Stimulated activated CD4-positive, alpha-beta T cell treated with anti-CD3 and anti-CD28 coated beads, Interleukin-1b, Interleukin-23, amount 100 ng/mL, for 4 hours (primary cell): ENCODE measurements at places on chromosomes 5 and 9.

GRCh38 chr5:165630261-165630778, 2124.9 kb downstream of the MAT2B start:
- DNase-seq: no peak

DNA sequence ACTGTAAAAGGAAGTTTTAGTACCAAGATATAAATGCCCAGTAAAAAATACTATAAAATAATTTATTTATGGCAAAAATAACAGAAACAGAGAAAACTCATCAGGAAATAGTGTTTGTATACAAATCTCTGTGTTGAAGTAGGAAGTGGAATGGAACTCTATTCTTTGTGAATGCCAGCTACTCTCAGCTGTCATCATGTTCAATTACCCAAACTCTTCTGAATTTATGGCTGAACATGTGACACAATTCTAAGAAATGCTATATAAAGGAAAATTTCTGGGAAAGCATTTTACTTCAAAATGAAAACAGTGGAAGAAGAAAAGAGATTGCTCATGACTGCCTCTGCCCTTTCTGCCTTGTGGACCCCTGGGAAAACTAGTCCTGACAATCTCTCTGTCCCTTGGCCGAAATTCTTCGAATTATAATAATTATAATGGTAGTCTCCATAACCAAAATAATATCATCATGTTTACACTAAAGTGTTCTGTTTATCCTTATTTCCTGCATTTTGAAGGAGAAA, 522.3 kb upstream of the ST8SIA4 start:
- DNase-seq: no peak

- DNase-seq: no peak
Observed at GRCh38 chr5:142725231-142726187, 39.6 kb upstream of the FGF1 start.

DNA sequence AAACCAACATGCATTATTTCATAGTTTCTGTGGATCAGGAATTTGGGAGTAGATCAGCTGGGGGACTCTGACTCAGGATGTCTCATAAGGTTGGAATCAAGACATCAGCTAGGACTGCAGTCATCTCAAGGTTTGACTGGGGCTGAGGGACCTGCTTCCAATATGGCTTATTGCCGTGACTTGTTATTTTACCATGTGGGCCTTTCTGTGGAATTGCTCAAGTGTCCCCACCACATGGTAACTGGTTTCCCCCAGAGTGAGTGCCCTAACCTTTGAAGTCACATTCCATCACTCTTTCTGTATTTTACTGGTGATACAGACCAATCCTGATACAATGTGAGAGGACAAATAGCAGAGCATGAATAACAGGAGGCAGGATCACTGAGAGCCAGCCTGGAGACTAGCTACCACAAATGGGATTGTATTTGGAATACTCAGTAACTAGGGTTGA, 70.2 kb upstream of the ELL2 start:
- no peak for DNase-seq

DNA sequence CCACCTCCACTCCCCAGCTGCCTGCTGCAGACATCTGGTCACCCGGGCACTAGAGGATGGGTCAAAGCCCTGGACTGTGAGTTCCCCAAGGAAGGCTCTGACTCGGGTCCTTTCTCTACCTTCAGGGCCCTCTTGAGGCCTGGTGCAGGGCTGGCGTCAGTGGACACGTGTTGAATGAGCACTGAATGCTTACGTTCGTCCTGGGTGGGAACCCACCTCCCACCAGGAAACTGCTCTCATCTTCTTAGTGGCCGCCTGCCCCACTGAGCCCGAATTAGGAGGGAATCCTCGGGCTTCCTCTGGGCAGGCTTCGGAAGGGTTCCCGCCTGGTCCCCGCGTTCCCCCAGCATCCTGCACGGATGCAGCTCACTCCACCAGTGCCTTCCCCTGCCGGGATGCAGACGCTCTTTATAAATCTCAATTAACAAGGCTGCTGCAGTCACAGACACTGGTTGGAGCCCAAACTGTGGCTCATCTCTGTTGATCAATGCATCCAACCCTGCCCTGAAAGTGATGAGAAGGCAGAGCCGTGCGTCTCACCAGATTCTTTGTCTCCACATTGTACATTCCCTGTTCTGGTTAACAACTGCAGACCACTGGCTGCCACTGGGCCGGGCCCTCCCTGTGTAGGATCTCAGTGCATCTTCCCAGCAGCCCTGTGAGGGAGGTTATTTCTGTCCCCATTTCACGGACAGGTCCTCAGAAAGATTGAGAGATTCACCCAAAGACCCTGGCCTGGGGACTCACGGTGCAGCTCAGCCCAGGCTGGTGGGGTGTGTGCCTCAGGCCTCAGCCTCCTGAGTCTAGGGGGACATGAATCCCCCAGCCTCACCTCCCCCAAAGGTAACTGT, 168.8 kb downstream of the GAPVD1 start:
- DNase-seq: no peak

- DNase-seq: no peak
Observed at GRCh38 chr5:38258319-38259061, at the start of gene EGFLAM. Gene EGFLAM, plus strand, starts transcription at chr5:38258559. Its CDS starts 196 bp downstream, at chr5:38258755.

DNA sequence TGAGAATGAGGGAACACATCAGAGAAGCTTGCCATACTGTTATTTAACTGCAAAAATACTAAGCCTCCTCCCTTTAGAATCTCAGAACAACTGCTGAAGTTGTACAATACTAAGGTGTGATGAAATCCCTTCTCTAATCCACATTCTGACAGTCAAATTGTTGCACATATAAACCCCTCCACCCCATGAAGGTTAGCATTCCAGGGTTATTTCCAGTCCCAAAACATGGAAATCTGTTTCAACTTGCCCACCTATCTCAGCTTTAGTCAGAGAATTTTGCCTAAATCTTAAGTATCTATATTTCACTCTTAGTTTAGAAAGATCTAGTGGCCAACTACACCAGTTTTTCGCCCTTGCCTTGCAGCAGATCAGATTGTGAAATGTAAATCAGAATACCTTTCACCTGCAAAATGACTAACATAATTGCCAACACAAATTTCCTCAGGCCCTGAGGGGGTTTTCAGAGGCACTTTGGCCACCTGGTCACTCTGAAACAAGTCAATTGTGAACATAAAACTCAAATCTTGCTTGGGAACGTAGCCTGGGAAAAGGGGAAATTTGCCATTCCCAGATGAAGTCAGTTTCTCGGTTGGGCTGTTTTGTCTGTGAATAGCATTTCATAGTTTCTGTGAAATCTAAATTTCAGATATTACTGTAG, 93.9 kb downstream of the EFNA5 start:
- DNase-seq: no peak

DNA sequence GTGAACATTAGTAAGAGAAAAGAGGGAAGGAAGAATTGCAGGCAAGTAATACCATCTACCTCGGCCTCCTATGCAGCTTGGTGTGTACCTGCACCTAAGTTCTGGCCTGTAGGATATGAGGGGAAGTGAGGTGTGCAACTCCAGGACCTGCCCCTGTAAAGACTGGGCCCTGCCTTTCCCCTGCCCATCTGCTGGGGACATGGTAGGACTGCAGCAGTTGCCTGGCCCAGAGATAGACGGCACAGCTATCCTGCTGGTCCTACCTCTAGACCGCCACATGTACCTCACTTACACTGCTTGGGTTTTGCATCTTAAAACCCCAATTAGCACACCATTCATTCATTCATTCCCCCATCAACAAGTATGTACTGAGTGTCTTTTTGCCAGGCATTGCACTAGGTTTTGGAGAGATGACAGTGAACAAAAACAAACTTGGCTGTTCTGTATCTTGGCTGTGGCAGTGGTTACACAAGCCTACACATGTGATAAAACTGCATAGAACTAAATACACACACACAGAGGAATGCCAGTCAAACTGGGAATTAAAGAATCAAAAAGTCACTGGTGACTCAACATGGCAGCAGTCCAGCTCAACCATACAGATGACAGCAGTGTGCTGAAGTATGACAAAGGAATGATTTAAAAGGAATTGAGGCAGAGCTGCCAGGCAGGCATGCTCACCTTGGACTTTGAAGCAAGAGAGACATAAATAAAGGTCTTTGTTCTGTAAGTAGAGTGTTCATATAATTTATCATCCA, 23.3 kb upstream of the MGAT1 start:
- DNase-seq: no peak

DNA sequence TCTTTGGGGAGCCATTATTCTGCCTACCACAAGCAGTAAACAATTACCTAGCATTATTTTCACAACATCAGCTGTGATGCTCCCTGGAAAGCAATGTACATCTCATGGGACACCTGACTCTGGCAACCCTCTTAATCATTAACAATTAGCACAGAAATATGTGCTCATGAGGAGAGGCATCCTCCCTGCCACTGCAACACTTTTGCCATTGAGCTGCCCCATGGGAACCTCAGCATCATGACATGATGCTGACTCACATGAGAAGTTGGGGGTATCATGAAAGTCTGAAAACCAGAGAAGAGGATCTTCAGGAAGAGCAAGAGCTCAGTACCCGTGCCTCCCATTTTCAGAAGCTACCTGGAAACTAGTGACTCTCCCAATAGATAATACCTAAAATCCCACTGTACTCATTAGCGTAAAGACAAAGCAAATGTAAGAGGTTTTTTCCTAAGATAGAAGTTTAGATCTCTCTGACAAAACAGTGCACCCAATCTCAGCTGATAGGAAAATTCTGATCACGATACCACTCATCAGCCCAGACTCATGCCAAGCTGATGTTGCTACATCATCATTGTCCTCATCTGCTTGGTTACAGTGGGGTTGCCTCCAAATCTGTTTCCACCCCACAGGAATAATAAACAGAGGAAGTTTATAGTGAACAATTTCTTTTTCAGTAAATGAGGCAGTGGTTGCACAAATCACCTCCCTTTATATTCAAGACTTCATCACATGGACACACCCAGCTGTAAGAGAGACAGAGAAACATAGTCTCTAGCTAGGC, 244.5 kb downstream of the NR2F1-AS1 start:
- no peak for DNase-seq

DNA sequence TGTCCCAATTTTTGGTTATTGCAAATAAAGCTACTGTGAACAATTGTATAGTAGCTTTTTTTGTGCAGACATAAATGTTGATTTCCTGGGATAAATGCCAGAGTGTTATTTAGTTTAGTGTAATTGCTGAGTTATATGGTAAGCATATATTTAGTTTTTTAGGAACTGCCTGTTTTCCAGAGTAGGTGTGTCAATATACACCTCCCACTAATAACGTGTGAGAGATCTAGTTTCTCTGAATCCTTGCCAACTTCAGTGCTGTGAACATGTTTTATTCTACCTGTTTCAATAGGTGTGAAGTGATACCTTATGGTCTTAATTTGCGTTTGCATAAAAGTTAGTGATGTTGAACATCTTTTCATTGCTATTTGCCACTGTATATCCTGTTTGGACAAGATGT, 9.1 kb upstream of the OR2S2 start:
- no peak for DNase-seq

DNA sequence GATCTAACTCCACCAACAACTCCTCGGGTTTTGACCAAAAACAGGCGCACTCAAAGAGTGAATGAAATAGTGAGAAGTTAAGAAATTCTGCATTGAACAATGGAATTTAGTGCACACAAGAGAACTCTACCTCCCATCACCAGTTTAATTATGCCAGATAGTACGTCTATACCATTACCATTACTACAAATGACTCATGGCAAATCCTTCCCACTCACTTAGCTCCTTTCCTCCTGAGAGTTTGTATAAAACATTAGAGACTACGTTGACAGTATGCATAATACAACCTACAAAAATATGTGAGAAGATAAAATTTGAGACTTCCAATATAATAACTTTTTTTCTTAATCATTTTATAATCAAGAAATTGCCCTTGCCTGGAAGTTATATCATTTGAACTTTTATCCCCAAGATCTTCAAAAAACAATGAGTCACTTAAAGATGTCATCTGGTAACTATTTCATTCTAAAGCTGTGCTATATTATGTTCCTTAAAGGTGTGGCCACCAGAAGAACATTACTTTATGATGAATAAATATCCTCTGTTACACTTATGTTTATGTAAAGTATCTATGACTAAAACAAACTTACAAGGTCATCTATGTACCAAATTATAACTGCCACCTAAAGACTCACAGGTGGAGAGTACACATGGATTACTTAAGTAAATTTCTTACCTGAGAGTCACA, 297.9 kb upstream of the PTGER4 start:
- DNase-seq: no peak

GRCh38 chr9:14323985-14324650, 10.2 kb upstream of the NFIB start:
- DNase-seq: no peak

DNA sequence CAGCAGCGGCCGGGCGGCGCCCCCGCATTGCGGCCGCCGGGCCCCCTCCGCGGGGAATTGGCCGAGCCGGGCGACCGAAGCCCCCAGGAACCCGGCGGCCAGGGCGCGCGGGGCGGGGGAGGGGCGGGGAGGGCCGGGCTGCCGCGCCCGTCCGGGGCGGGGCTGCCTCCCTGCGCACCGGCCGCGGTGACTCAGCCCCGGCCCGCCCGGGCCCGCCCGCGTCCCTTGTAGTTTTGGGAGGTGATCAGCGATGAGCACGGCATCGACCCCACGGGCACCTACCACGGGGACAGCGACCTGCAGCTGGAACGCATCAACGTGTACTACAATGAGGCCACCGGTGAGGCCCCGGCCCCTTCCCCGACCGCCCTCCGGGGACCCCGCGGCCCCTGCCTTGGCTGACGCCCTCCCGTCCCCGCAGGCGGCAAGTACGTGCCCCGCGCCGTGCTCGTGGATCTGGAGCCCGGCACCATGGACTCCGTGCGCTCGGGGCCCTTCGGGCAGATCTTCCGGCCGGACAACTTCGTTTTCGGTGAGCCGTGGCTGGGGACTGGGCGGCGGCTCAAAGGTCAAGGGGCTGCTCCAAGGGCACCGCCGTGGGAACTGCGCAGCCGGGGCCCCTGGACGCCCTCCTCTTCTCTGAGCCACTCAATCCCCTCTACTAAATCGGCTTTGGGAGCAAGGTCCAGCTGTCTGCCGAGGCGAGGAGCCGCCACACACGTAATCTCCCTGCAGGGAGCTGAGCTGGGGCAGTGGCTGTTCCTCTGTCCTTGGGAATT, 592 bp downstream of the TUBB4B start:
- peak; percentile 69 for DNase-seq

DNA sequence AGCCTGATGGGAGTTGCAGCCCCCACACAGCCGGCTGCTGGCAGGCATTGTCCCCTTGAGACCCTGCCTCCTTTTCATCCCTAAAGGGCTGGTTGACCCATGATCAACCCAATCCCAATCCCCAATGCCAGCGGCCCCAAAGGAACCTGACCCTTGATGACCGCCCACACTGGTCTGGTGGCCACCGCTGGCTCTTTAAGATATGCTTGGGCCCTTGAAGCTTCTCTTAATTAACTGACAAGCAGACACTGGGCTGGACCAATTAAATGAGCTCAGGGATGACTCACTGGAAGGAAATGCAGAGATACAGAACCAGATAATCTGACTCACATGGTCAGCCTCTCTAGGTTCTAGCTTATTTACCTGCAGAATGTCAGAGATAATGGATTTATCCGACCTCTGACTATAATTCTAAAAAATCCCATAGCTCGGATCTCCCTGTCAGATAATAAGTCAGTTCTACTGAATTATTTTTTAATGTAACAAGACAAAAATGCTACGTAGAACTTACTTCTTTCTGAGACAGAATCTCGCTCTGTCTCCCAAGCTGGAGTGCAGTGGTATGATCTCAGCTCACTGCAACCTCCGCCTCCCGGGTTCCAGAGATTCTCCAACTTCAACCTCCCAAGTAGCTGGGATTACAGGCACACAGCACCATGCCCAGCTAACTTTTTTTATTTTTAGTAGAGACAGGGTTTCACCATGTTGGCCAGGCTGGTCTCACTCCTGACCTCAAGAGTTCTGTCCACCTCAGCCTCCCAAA, 11.1 kb upstream of the MLANA start:
- no peak for DNase-seq
